ENCODE measurements at places on chromosomes 4 and X. TPM values are rescaled to one million over a fixed set of nuclear protein-coding genes. Genes with fewer than 3 reads are reported as not detected.

DNA sequence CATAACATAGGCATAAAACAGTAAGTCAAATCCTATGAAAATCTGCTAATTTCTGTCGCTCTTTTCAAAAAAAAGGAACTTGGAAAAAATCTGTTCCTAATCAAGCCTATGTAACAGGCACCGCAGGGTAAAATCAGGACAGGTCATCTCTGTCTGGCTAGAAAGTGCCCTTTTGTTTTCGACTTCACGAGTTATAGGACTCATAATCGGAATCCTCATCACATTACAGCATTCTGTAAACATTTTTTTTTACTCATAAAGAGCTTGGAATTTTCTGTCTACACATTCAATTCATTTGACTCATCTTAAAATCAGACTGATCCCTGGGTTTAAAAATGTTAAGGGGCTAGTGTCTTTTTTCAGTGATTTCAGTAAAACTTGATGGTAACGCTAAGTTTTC lies 181.7 kb upstream of the TBC1D9 start:
- no peak for DNase-seq

DNA sequence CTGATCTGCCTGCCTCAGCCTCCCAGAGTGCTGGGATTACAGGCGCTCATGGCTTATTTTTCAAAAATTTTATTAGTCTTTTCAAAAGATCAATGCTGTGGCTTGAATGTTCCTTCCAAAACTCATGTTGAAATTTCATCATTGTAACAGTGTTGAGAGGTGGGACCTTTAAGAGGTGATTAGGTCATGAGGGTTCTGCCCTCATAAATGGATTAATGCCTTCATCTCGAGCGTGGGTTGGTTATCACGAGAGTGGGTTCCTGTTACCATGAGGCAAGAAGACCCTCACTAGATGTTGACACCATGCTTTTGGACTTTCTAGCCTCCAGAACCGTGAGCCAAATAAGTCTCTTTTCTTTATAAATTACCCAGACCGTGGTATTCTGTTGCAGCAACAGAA lies 30.3 kb downstream of the EIF2S3 start:
- DNase-seq, result no peak

DNA sequence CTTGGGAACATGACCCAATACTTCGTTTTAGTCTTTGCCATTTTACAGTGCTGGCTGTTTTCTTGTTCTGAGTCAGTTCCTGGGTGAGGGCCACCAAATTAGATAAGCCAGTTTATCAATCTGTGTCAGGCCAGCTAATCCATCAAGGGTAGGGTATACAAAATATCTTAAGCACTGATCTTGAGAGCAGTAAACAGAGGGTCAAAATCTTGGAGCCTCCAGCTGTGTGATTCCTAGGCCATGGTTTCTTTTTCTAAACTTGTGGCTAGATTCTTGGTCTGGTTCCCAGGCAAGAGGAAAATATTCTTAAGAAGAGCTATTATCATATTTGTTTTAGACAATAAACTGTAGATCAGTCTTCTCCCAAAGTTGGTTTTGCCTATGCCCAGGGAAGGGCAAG lies 1396.6 kb upstream of the PABPC4L start:
- DNase-seq, result no peak

DNA sequence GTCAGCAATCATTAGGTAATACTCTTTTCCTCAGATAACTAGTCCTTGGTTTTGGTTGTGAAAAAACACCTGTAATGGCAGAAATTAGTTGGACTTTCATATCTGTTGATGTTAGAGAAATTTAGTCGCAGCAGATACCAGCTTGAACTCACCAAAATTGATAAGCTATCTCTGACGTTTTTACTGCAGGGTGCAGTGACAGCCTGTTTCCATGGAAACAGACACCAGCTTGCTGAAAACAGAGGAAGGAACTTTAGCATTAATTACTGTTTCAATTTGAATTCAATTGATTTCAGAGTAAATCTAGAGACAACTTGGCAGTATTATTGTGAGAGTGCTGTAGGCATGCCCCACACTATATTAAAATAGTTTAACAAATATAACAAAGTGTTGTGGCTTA lies 246.5 kb downstream of the PPP1R2C start:
- no peak for DNase-seq

DNA sequence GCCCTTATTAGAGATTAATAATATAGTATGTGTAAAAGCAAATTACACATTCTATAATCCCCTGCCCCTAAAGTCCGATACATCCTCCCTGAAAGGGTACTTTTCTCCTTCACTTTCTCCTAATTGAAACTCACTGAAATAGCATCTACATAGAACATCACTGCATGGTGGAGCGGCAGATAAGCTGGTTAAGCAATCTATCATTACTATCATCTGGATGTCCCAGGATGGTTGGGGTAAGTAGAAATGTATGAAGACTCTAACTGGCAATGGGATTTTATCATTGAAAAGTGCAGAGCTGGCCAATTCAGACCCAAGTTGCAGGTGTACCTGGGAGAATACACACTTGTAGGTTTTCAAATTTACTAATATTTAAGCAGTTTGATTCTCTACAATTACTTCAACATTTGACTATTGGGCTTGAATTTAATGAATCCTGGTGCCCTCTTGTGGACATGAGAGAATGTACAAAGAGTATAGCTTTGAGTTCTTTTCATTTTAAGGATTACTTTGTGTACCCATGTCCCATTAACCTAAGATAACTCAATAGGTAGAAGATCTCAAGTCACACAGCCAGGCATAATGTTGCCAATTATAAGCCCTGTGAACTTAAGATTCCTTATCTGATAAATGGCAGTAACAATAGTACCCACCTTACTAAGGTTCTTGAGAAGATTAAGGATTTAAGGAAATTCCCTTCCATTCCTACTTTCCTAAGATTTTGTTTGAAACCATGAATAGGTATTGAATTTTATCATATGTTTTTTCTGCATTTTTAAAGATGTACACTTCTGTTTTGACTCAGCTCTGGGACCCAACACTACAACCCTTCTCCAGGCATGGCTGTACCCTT lies 69.8 kb downstream of the SHROOM3 start:
- no peak for DNase-seq

DNA sequence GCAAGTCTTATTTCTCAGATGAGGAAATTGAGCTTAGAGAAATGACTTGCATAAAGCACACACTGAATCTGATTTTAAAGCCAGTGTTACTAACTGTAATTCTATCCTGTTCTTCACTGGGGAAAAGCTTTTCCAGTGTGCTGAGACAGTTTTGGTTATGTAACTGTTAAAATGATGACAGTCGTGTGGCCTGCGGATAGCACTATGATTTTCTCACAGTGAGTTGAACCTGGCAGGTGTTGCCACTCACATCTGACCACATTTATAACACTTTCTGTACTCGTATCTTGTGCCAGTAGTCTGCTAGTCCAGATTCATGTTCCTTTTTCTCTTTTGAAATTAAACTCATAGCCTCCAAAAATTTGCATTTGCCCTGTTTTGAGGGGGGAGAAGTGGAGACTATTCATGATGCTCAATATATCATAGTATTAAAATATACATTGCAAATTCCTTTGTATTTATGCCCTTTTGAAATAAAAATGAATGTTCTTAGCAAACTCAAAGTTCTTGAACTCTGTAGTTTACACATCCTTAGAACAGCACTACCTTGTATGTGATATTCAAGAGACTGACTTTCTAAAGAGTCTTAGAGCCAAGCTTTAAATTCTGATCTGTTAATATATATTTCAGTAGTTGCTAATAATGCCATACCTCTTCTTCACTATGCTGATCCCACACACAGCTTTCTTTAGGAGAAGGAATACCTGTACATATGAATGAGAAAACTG lies 132.3 kb downstream of the PDLIM5 start:
- no peak for DNase-seq

- DNase-seq, result no peak
Observed at GRCh38 chrX:104324461-104325212, 69.9 kb upstream of the ESX1 start.

- DNase-seq, result no peak
Observed at GRCh38 chr4:181528570-181529184, 714.5 kb upstream of the TENM3 start.

- no peak for DNase-seq
Observed at GRCh38 chr4:40228497-40229365, 31.9 kb downstream of the RHOH start.

GRCh38 chr4:22417408-22417807 lies 98.5 kb downstream of the ADGRA3 start:
- DNase-seq, result no peak

DNA sequence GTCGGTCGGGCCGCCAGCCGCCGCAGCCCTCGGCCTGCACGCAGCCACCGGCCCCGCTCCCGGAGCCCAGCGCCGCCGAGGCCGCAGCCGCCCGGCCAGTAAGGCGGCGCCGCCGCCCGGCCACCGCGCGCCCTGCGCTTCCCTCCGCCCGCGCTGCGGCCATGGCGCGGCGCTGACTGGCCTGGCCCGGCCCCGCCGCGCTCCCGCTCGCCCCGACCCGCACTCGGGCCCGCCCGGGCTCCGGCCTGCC lies 213 bp downstream of the NFKB1 start:
- DNase-seq, result no peak

DNA sequence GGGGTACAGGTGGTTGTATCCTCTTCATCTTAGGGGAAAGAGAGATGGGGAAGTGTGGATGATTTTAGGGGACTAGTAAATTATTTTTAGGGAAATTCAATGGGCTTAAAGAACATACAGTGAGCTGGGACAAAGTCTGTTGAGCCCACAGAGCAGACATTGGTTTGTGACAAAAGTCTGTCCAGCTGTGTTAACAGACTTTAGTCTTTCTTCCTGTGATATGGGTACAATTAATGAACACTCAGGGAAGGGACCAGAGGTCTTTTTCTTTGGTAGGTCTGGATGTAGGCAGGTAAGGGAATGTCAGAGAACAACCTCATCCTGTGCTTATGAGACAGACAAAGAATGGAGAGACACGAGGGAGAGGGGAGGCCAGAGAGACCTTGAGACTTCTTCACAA lies 2.0 kb downstream of the CLRN2 start:
- no peak for DNase-seq

DNA sequence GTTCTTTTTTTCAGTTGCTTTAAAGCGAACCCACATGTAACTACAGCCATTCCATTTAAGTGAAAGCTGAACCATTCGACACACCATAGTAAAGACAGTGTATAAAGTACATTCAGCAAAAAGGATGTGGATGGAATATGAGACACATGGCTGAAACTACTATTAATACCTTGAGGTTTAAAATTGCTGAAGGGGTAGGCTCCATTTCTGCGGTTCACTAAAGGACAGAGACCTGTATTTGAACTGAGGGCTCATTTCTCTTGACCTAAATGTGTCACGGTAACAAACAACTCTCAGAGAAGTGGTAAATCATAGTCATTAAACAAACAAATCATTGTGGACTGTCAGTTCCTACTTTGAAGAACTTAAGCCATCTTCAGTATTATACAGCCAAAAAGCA lies 1085.6 kb upstream of the TENM3 start:
- no peak for DNase-seq

DNA sequence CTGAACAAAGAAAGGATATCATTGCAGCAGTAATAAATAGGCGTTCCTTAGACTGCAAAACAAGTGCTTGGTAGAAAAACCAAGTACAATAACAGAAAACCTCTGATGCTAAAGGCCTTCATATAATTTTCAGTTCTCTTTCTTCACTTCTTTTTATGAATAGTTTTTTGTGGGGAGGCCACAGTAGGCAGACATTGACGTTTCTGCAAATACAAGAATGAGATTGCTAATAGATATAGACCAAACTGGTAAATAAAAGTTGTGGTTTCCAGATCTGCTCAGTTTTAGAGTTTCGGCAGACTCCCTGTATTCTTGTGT lies 57.0 kb upstream of the RAP1GDS1 start:
- DNase-seq, result no peak

- no peak for DNase-seq
Observed at GRCh38 chr4:4868040-4868757, 8.7 kb downstream of the MSX1 start.

The SPP1 gene
- 6.5 TPM for total RNA-seq

The CYTL1 gene
- 3.1 TPM for total RNA-seq

The CLDN24 gene
- total RNA-seq, result not detected

The CFAP47 gene
- 6.4 TPM for total RNA-seq

The ADH1A gene
- total RNA-seq, result not detected

The REPS2 gene
- 28.4 TPM for total RNA-seq

The SPATA18 gene
- total RNA-seq, result 16.8 TPM

The PCDH18 gene
- total RNA-seq, result 12.1 TPM

The CXCL13 gene
- total RNA-seq, result 0.76 TPM

The ELOVL6 gene
- 10.2 TPM for total RNA-seq

The FAM149A gene
- 17.8 TPM for total RNA-seq

The RBM3 gene
- total RNA-seq, result 486 TPM

The TMEM271 gene
- not detected for total RNA-seq

The PROM1 gene
- 2.9 TPM for total RNA-seq
